OCI-LY7 (cell line): ENCODE measurements at places on chromosomes 7 and 10.

GRCh38 chr7:149501651-149502050 lies 4.0 kb upstream of the ZNF746 start:
- DNase-seq, result no peak

GRCh38 chr7:149875396-149875795 lies 1.6 kb downstream of the ATP6V0E2 start:
- DNase-seq, result no peak

DNA sequence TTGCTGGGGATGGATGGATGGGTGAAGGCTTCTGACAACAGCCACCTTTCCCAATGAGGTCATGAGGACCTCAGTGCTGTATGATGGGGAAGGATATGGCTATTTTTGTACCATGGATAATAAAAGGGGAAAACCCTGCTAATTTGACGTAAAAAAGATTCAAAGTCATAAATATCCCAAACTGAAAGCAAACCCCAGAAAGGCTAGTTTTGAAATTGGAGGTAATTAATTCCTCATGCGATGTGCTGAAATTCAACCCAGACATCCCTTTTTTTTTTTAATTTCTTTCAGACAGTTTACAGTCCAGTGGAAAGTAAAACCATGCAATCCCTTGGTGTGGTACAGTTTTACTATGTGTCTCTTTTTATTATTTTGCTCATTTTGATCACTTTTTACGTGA lies 254.5 kb upstream of the BMPER start:
- DNase-seq, result no peak

GRCh38 chr7:42105554-42106358 lies 131.3 kb downstream of the GLI3 start:
- no peak for DNase-seq

GRCh38 chr7:93620057-93620456 lies 45.5 kb upstream of the CALCR start:
- no peak for DNase-seq

DNA sequence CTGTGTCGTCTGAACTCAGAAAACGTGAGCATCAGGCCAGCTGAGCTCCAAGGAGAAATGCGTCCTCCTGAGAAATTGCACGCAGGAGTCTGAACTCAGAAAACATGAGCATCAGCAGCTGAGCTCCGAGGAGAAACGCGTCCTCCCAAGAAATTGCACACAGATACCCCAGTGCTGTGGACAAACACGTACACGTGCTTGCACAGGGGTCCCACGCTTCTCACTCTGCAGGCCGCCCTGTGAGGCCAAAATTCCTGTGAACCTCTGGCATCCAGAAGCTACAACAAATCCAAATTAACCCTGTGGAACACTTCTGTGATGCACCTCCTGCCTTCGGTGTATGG lies 133.8 kb downstream of the WDR37 start:
- no peak for DNase-seq

GRCh38 chr7:121595758-121596696 lies 199.9 kb upstream of the FAM3C start:
- DNase-seq, result no peak

GRCh38 chr7:50594136-50594535 lies 28.9 kb upstream of the DDC start:
- DNase-seq, result no peak

- DNase-seq, result no peak
Measured at GRCh38 chr7:144547888-144548287, 144.4 kb upstream of the NOBOX start.

DNA sequence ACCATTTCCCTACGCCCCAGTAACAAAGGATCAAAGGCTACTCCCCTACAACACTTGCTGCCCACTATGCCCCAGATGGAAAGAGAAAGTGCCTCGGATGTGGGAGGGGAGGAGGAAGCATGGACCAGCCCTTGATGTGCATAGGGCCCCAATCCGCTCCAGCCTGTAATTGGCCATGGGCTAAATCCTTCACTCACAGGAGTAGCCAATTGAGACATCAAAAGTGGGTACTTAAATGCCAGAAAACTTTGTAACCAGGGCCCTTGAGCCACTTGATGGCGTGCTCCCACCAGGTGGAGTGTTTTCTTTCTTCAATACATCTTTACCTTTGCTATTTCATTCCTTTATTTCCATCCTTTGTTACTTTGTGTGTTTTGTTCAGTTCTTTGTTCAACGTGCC lies 500.5 kb upstream of the LRRN3 start:
- DNase-seq, result no peak

DNA sequence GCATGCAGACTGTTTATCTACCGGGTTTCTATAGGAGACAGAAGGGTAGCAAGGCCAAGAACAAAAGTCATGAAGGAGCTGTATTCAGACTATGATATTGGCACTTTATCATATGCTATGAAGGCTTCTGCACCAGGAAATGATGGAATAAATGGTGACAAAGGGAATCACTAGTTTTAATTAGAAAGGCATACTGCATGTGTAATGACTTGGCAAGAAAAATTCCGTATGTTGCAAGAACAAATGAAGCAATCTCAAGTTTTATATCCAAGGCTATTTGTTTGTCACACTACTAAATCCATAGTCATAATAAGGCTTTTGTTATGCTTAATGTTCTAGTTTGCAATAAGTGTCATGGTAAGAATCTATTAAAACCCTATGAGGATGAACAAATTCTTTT lies 230.9 kb downstream of the ZEB1 start:
- no peak for DNase-seq

DNA sequence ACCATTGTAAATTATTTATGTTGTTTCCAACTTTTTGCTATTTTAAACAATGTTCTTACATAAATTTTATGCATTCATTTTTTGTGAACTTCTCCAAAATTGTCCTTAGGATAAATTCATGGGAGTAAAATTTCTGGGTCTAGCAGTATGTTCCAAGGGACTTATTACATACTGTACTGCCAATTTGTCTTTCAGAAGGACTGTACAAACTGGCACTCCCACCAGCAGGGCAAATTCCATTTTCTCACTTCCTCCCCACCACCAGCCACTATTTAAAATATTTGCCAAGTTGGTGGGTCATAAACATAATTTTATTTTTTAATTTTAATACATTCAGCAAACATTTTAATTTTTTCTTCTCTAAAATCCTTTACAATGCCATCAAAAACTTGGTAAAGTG lies 13.7 kb upstream of the ARID5B start:
- no peak for DNase-seq

- DNase-seq, result peak; percentile 30
Measured at GRCh38 chr7:31735991-31736982, 49.3 kb downstream of the PPP1R17 start.

DNA sequence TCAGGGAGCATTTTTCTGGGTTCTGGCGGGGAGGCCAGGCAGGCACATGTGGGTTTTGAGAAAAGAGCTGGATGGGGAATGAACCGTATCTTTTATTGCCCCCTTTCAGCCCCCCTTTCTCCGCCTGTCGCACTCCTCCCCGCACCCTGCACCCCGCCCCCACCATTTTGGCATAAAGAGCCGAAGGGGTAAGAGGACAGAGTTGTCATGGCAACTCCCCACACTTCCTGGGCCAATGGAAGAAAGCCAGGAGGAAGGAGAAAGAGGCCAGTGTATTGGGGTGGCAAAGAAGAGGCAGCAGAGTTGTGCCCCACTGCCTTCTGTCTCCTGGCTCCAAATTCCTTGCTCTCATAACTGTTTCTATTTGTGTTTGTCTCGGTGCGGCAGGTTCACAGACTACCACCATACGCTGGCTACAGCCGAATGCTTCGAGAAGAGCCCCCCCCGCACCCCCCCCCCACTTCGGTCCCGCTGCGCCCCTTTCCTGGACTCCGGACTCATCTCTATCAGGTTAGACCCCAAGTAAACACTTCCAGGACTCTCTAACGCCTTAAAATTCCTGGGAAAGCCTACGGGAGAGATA lies 3.4 kb downstream of the KCNIP2 start:
- no peak for DNase-seq

DNA sequence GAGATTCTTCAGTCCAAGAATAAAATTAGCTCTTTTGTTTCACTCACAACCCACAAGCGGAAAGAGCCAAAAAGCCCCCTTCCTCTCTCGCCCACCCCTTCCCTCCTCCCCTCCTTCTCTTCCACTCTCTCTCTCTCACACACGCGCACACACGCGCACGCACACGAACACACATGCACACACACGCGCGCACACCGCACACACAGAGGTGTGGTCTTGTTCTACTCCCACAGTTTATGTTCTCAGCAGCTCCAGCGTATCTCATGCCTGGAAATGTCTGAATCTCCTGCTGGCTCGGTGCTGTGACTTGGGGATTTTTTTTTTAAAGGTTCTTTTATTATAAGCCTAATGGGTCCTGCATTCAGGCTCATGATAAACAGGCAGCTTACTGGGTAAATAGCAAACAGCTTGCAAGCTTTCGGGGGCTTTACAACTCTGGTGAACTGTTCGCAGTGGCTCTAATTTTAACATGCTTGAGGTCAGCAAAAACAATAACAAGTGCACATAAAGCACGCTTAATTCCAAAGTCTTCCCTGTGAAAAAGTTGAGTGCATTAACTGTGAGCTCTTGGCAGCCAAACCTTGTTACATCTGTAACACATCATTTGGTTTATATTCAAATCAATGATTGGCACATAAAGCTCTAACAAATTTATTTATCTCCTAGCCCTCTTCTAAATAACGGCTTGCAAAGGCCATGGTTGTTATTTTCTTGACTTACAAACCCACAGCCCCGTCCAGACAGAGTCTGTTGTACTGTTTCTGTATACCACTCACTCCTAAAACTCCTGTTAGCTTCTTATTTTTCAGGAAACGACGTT lies 424.1 kb upstream of the MGMT start:
- DNase-seq, result no peak

- no peak for DNase-seq
Measured at GRCh38 chr7:54908760-54909438, 109.9 kb upstream of the EGFR start.

DNA sequence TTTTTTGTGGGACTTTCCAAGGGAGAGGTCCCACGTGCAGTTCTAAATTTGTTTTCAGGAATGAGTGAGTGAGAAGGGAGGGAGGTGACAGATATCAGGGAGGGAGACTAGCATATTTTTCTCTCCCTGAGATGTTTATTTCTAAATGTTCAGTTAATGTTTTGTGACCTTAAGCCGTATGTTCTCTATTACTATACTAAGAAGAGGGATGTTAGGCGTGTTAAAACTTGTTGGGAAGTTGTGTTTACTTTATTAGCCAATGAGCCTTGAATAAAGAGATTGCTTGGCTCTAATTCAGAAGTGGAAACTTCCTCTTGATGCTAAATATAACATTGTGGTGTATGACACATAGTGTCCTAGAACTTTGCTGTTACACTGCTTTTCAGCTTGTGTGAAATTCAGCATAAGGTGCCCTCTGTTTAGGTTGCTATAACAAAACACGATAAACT lies 37.3 kb downstream of the DNAH11 start:
- no peak for DNase-seq

- no peak for DNase-seq
Measured at GRCh38 chr7:108382932-108383331, 73.3 kb downstream of the NRCAM start.

- DNase-seq, result no peak
Measured at GRCh38 chr10:70186571-70186970, 16.3 kb upstream of the SAR1A start.

GRCh38 chr10:81884856-81885255 lies 9.9 kb downstream of the NRG3 start:
- no peak for DNase-seq
